AG04450 (cell line): ENCODE measurements at places on chromosomes 1 and 21. TPM values are rescaled to one million over a fixed set of nuclear protein-coding genes. Genes with fewer than 3 reads are reported as not detected.

GRCh38 chr1:22376001-22376400 is 75.7 kb upstream of the ZBTB40 start:
- DNase-seq = no peak

- DNase-seq = no peak
Observed at GRCh38 chr1:215631489-215631888, 64.4 kb downstream of the KCTD3 start.

- no peak for DNase-seq
Observed at GRCh38 chr1:53599481-53599880, 139.5 kb downstream of the GLIS1 start.

DNA sequence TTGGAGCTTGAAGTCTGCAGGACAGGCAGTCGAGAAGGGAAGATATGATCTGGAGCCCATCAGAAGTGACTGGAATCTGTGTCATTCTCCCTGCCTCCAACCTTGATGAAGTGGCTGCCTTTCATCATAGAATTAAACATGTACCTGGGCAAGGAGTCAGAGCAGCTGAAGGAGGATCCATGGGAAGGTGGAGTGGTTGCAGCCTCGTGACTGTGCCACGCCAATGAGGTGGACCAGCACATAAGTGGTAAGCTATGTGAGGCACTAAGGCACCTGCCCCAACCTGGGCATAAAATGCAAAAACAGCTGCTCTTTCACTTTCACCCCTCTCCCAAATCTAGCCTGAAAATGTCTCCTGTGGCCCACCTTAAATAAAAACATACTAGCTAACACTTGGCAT is 7.3 kb downstream of the SLC22A15 start:
- no peak for DNase-seq

- no peak for DNase-seq
Observed at GRCh38 chr21:31140676-31141075, 102.4 kb upstream of the KRTAP19-8 start.

DNA sequence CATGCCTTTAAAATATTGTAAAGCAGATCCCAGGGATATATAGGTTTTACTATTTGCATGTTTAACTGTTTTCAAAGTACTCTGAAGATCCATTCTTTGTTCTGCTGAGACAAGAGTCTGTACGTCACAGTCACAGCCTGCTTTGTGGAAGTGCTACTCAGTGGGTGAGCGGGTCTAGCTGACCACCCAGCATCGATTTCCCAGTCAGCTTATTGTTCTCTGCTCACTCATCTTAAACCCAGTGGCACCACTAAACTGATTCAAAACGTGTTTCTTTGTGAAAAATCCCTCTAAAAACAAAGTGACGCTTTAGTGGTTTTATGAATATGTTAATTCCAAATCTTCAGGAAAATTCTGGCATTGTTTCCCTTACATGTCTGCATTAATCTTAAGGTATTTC is 12.4 kb downstream of the PLPP3 start:
- DNase-seq = no peak

- peak; percentile 13 for DNase-seq
Observed at GRCh38 chr1:14413819-14414490, 184.5 kb upstream of the KAZN start.

DNA sequence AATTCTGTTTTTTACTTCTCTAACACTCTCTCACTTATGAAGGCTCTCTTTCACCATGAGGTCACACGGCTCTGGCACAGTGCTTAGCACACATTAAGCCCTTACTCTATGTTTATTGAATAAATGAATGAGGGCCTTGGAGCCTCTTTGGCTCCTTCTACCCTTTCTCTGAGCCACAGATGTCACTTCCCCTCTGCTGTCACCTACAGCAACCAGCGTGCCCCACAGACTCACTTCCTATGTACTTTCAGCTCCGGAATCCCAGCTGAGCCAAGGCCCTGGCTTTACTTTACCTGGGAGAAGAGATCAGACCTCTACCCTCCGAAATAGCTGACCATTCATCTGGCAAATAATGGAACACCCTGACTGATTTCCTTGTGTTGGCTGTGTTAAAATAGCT is 53.7 kb upstream of the HMCN1 start:
- DNase-seq = no peak

- no peak for DNase-seq
Observed at GRCh38 chr1:206925106-206925736, 3.5 kb upstream of the FCMR start.

GRCh38 chr1:31609514-31610118 is 7.9 kb upstream of the HCRTR1 start:
- DNase-seq = no peak

Gene AGO4
- 8.6 and 9.1 TPM in 2 replicates for polyA plus RNA-seq

DNA sequence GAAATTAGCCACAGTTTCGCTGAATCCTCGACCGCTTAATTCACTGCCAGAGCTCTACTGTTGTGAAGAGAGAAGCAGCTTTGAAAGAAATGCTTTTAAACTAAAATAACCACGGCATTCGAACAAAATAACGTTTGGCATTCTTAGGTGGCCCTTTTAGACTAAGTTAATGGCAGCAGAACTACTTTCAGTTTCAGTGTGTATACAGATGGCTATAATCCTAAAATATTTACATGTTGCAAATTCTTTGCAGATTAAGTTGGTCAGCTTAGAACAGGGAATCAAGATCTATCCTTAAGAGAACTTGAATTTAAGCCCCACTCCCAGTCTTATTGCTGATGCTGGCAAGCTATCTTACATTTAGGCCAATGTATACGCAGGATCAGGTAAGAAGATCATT is 62.7 kb downstream of the ADSS2 start:
- DNase-seq = peak; percentile 8

DNA sequence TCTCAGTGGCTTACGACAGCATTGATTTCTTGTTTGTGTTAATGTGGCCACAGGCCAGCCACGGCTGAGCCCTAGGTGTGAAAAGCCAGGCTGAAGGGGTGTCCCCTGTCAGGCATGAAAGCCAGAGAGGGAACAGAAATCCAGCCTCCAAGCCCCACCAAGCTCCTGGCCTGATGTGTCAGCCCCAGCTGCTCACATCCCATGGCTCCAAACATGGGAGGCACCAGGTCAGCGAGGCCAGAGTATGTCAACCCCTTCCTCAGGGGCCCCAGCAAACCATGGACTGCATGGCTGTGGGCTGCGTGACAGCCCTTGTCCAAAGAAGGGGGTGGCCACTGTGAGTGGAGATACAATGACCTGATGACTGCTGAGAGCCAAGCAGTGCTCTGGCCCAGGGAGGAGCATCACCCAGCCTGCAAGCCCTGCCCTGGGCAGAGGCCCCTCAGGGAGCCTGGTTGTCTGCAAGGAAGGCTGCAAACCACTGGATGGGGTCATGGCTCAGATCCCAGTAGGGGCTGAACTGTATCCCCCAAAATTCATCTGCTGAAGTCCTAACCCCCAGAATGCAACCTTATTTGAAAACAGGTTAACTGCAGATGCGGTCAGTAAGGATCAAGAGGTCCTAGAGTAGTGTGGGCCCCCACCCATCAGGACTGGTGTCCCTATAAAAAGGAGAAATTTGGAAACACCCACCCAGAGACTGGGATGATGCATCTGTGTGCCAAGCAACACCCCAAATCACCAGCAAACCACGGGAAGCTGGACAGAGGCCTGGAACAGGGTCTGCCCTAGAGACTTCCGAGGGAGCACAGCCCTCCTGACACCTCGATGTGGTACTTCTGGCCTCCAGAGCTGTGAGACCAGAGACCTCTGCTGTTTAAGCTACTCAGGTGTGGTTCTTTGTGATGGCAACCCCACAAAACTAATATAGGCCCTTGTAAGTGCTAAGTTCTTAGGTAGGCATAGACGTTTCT is 3.3 kb upstream of the MX2 start:
- no peak for DNase-seq

- no peak for DNase-seq
Observed at GRCh38 chr1:164511001-164511705, 47.8 kb upstream of the PBX1 start.

- DNase-seq = no peak
Observed at GRCh38 chr1:192660613-192661012, 24.7 kb downstream of the RGS13 start.

Gene ZBTB18
- polyA plus RNA-seq = 11.0 and 12.7 TPM in 2 replicates

GRCh38 chr1:180150982-180151381 is 3.7 kb upstream of the QSOX1 start:
- DNase-seq = no peak

Gene CCNL2
- polyA plus RNA-seq = 169 and 181 TPM in 2 replicates

GRCh38 chr1:20837554-20838192 is 50.6 kb upstream of the HP1BP3 start:
- no peak for DNase-seq

Gene GBP6
- polyA plus RNA-seq = not detected in 2 replicates

GRCh38 chr1:17890056-17890814 is 135.1 kb downstream of the ACTL8 start:
- no peak for DNase-seq
